ENCODE measurements at places on chromosomes 13 and 19.

DNA sequence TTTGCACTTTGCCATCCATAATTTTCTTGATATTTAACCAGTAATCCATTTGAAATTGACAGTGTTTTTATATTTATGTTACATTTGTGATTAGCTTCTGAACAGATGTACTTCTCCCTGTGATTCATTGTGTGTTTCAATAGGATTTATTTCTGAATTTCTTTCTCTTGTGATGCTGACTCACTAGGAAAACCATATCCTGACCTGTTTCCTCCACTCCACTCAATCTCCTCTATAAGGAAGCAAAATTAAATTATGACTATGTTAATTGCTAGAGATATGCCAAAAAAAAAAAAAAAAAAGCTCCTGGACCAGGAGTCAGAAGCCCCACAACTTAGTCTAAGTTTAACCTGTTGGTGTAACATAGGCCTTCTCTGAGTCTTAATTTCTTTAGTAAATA lies 614.6 kb upstream of the SPRY2 start:
- DNase-seq: no peak

- no peak for DNase-seq
Measured at GRCh38 chr13:73859841-73860240, 274.4 kb downstream of the KLF12 start.

- peak; percentile 98 for DNase-seq
Measured at GRCh38 chr13:37617173-37617572, 18.6 kb upstream of the POSTN start.

DNA sequence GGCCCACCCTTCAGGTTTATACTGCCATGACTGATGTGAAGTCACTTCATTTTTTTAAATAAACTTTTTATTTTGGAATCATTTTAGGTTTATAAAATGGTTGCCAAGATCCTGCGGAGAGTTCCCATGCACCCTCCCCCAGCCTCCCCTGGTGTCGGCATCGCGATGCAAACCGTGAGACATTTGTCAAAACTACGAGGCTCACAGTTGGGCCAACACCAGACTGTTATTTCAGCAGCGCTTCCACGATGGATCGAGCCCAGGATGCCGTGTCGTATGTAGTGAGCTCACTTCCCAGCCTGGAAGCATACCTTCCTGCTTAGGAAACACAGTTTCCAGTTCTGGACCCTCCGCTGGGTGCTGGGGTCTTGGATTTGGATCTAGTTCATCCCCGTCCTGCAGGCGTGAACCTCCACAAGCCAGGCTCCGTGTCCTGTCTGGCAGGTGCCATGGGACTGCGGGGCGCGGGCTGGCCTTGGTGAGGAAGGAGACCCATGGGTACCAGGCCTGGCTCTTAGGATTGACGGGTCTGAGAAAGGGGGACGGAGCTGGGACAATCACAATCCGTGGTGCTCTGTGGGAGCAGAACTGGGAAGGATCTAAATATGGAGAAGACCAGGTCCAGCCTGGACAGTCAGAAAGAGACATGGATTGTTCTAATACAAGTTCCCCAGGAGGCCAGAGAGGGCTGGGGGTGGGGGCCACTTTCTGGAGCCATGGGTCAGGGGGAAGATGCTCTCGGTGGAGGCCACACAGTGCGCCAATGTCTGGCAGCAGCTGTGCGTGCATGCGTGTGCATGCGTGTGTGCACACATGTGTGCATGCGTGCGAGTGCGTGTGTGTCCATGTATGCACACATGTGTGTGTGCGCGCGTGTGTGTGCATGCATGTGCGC lies 2.4 kb upstream of the SBK2 start:
- DNase-seq: no peak

DNA sequence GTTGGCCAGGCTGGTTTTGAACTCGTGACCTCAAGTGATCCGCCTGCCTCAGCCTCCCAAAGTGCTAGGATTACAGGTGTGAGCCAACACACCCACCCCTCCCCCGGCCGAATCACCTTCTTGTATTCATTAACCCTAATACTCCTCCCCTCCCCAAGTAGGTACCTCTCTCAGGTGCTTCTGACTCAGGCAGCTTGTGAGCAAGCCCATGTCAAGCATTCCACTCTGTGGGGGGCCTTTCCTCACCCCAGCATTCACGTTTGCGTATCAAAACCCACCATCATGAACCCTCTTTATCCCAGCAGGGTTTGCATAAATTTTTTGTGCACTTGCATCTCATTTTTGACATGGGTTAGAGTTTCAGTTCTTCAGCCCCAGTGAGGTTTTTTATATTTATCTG lies 23.6 kb upstream of the RFXAP start:
- DNase-seq: no peak

- DNase-seq: no peak
Measured at GRCh38 chr13:114072421-114072820, 60.0 kb downstream of the RASA3 start.

DNA sequence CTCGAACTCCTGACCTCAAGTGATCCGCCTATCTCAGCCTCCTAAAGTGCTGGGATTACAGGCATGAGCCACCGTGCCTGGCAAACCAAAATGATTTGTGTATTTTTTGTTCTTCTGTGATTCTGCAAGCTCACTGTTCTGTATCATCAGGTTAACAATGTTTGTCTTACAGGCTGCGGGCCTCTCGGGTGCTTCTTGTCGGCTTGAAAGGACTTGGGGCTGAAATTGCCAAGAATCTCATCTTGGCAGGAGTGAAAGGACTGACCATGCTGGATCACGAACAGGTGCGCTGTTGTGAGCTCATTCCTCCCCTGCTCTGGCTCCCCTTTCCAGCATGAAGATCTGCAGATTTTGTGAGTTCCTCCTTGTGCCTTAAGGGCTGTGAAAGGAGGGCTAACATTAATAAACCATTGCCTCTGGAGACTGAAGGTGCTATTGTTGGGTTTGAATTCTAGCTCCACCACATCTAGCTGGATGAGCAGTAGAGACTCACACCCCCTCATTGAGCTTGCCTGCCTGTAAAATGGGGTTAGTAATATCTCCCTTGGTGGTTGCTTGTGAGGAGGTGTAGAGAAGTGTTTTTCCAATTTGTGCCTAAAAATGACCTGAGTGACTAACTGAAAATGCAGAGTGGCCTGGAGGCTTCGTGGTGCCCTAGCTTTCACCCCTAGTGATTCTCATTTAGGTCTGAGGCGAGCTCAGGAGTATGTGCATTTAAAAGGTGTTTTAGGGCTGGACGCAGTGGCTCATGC lies 12.9 kb downstream of the SAE1 start:
- no peak for DNase-seq

- DNase-seq: peak; percentile 4
Measured at GRCh38 chr13:48985756-48986155, 10.0 kb downstream of the FNDC3A start.

- DNase-seq: no peak
Measured at GRCh38 chr19:47509170-47509847, 5.6 kb downstream of the NAPA start.

DNA sequence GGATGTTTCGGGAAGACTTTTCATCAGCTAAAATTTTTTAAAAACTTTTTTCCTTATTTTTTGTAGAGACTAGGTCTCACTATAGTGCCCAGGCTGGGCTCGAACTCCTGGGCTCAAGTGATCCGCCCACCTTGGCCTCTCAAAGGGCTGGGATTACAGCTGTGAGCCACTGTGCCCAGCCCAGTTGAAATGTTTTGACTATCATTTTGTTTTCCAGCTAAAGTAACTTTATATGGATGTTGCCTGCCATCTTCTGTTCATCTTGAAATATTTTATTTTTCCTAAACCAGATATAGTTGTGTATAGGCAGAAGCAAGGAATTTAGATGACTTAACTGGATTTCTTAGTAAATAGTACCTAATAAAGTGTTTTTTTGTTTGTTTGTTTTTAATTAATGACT lies 7.0 kb downstream of the CAB39L start:
- peak; percentile 75 for DNase-seq
